ENCODE measurements at places on chromosomes 16 and 17. TPM values are rescaled to one million over a fixed set of nuclear protein-coding genes. Genes with fewer than 3 reads are reported as not detected.

DNA sequence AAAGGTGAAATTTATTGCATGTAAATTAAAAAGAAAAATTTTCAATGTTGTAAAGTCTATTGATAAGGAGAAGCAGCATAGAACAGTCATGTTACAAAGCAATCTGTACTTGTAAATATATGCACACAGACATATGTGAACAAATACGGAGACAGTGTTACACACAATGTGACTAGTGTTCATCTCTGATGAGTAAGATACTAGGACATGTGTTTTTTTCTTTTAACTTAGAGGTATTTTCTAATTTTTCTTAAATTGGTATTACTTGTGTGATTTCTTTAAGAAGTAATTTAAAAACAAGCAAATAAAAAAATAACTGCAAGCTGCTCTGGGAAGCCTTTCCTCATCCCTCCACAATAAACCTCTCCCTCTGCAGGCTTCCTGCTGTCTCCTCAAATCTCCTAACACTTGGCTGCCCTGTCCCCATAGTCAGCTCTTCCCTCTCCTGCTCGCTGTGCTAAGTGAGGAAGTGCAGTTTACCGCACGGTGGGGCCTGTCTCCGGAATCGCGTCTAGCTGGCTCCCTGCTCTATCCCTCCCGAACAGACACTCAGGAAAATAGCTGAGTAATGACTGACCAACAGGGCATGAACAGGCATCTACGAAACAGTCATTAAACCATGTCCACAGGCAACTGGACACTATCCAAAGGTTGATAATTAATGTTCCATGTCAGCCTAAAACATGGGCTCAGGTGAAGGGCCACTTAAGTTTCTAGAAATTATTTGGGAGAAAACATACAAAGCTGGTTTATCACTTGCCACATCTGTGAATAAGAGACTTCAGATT lies 35.9 kb downstream of the CMTM4 start:
- peak; percentile 66 for DNase-seq

DNA sequence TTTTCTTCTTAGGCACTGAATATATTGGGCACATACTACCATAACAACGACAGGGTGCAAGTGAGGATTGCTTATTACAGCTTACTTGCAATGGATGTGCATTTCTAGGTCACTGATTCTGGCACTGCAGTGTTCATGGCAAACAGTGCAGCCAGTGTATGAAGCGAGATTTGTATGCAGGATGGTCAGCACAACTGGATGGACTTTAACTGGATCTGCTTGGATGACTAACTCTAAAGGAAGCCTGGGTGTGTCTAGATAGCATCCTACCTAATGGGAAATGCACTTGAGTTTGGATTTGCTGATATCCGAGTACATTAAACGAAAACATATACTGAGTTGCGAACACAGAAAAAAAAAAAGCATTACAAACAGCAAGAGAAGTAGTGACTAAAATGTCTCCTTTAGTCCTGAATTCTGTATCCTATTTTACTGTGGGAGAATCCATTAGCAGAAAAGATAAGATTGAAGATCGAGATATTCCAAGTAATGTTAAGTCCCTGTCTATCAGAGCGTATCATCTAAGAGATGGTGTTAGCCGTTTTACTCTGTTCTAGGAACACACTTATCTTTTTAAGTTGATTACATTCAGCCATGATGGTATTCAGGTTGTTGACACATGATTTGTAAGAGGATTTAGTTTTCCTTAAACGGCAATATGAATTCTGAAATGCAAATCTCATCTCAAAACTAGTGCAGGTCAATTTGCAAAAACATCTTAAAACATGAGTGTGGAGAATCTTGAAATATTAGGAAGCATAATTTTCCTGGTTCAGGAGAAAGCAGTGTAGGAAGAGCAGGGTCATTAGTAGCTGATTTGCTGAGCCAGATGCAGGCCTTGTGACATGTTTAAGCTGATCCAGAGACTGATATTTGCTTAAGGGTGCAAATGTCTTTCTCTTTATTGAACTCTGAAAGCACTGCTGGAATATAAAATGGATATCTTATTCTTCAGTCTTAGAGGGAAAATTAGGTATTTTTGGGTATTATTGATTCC lies 142.6 kb upstream of the CPHXL start:
- DNase-seq, result no peak

Gene MMP25
- 22.7 TPM for total RNA-seq

GRCh38 chr16:66692341-66692740 lies 4.2 kb downstream of the CMTM4 start:
- DNase-seq, result no peak

DNA sequence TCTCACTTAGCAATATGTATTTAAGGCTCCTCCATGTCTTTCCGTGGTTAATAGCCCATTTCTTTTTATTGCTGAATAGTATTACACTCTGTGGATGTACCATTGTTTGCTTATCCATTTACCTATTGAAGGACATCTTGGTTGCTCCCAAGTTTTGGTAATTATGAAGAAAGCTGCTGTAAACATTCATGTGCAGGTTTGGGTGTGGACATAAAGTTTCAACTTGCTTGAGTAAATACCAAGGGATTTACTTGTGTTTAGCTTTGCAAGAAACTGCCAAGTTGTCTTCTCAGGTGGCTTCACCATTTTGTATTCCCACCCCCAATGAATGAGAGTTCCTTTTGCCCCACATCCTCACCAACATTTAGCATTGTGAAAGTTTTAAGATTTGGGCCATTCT lies 9.5 kb downstream of the LRRC36 start:
- DNase-seq, result no peak

Gene AIPL1
- total RNA-seq, result not detected

Gene RAP1GAP2
- total RNA-seq, result 17.0 TPM

Gene KRT31
- total RNA-seq, result not detected

- DNase-seq, result peak; percentile 74
Measured at GRCh38 chr16:3590736-3591435, 13.7 kb upstream of the NLRC3 start.

- no peak for DNase-seq
Measured at GRCh38 chr17:77473615-77474226, 333.0 kb downstream of the SEC14L1 start.

DNA sequence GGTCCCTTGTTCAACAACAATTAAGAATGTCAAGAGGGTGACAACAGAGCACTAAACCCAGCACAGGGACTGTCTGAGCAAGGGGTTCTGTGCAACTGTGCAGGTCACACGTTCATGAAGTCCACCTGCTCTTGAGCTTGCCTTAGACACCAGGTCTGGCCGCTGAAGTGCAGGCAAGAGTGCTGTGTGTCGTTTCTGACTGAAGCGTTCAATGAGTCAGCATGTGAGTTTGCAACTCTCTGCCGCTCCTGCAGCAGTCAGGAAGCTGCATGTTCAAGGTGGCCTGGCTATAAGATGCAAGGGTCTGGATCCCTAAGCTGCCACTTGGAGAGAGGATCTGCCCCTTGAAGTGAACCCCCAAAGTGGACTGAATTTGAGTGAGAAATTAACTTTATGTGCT lies 332.7 kb upstream of the HSBP1 start:
- no peak for DNase-seq

DNA sequence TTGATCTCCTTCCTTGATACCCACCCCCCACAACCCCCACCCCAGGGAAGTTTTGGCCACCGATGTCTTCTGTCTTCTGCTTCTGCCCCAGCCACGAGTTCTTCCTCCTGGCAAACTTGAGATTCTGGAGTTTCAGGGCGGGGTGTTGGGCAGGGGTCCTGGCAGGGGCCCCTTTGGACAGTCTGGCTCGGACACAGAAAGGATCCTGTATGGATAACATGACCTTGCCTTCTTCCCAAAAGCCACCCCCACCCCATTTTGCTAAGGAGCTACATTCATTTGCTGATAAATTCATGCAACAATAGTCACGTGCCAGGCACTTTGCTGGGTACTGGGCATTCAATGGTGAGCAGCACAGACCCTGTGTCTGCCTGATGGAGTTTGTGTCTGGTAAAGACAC lies 5.9 kb upstream of the COL1A1 start:
- no peak for DNase-seq

DNA sequence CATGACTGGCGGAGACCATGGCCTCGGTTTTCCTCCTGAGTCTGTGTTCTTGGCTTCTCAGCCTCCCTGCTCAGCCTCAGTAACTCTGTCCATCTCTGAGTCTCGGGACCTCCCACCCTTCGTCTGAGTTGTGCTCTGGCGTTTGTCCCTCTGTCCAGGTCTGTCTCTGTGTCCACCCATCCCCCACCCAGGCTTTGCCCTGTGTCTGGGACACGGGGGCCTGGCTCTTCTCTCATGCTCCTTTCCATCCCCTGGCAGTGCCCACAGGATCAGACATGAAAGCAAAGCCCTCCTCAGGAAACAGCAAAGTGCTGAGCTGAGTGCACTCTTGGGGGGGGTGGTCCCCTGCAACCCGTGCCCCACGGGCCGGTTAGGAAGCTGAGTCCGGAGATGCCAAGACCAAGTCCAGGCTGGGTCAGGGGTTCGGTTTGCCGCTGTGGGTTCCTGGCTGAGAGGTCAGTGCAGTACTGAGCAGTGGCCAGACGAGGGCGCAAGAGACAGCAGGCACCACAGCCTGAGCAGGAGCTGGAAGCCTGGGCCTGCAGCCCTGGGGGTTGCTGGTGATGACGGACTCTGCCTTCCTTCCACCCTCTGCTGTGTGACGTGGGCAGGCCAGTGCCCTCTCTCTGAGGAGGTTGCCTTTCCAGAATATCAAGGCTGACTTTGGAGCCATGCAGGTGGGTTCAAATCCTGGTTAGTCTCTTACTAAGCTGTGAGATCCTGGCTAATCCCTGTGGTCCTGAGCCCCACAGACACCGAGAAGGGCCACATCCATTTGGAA lies 2.5 kb downstream of the P2RX1 start:
- DNase-seq, result peak; percentile 88

GRCh38 chr16:69796285-69797118 lies 34.4 kb downstream of the WWP2 start:
- DNase-seq, result no peak

- DNase-seq, result no peak
Measured at GRCh38 chr17:19769946-19770652, 22.0 kb upstream of the ALDH3A1 start.

Gene PSMD7
- 59.0 TPM for total RNA-seq

DNA sequence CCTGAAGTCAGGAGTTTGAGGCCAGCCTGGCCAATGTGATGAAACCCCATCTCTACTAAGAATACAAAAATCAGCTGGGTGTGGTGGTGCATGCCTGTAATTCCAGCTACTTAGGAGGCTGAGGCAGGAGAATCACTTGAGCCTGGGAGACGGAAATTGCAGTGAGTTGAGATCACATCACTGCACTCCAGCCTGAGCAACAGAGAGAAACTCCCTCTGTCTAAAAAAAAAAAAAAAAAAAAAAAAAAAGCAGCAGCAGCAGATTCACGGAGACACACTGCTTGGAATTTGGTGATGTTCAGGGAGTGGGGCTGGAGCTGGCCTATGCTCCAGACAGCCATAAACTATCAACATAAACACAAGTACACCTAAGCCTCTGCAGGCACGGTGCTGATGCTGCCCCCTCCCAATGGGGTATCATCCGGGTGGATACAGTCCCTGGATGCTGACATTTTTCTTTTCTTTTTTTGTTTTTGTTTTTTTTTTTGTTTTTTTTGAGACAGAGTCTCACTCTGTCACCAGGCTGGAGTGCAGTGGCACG lies 39.6 kb upstream of the RHOT1 start:
- DNase-seq, result no peak

Gene SYCE1L
- 2.6 TPM for total RNA-seq

DNA sequence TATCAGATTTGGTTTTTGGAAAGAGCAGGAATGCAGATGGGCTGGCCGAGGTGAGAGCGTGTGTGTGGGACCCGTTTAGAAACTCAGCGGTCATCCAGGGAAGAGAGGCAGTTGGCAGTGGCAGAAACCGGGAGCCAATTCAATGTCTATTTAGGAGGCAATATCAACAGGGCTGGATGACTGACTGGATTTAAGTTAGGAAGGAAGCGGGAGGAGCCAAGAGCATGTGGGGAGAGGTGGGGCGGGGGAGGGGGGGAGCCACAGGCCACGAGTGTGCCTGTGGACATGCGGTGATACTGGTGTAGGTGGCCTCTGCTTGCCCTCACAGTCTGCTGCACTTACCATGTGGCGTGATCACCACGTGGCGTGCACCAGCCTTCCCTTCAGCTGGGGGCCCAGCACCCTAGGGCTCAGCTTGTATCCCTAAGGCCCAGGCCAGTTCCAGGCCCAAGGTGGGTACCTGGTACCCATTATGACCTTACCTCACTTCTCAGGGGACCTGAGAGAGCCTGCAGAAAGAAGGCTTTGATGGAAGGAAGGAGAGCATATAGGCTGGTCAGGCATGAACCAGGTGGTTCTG lies 10.8 kb upstream of the TPPP3 start:
- DNase-seq, result no peak

GRCh38 chr17:33508215-33508614 lies 215.1 kb upstream of the ASIC2 start:
- no peak for DNase-seq

Gene AFMID
- total RNA-seq, result 38.6 TPM

GRCh38 chr17:74647871-74648672 lies 24.5 kb upstream of the CD300E start:
- no peak for DNase-seq

Gene ABCC1
- 47.5 TPM for total RNA-seq

DNA sequence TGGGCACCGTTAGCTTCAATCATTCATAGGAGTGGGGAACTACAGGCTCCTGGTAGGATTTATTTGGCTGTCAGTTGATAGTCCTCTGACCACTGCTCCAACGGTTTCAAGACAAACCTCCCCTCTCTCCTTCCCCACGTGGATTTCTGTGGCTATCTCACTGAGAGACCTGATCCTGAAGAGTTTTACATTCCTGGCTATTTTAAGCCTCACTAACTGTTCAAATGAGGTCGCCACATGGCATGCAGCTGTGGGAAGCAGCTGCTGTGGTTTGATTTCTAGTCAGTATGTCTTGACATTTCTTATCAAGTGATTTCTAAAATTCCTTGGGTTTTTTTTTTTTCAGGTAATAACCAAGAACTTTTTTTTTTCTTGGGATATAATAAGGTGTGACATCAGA lies 38.3 kb downstream of the CDK5R1 start:
- DNase-seq, result no peak

DNA sequence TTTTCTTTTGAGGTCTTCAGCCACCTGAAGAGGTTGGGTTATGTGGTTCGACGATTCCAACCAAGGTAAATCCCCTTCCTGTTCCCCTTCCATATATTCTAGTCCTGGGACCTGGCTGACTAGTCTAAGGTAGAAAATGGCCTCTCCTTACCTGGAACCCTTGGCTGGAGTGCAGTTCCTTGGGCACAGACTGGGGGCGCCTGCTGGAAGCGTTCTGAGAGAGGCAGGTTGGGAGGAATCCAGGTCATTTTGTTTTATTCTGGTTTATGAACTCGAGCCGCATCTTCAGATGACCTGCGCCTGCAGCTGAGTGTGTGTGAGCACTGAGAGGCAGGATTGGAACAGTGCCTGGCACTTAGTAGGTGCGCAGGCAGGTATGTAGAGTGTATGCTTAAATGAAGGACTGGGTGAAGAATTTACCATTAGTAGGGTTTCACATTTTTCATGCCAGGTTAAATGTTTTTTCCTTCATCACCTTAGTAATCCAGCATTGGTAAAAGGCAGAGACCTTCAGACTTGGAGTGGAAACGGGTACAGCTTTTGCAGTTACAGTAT lies 2.7 kb downstream of the TSEN54 start:
- DNase-seq, result no peak

Gene KRT15
- 9.0 TPM for total RNA-seq

- DNase-seq, result no peak
Measured at GRCh38 chr16:797120-797420, 3.5 kb downstream of the GNG13 start.

Gene TRPV3
- total RNA-seq, result 0.68 TPM

Gene PRR29
- total RNA-seq, result 11.3 TPM

GRCh38 chr17:57671667-57672632 lies 73.1 kb downstream of the CCDC182 start:
- peak; percentile 76 for DNase-seq
